ENCODE measurements at places on chromosomes 12 and 14. TPM values are rescaled to one million over a fixed set of nuclear protein-coding genes. Genes with fewer than 3 reads are reported as not detected.

DNA sequence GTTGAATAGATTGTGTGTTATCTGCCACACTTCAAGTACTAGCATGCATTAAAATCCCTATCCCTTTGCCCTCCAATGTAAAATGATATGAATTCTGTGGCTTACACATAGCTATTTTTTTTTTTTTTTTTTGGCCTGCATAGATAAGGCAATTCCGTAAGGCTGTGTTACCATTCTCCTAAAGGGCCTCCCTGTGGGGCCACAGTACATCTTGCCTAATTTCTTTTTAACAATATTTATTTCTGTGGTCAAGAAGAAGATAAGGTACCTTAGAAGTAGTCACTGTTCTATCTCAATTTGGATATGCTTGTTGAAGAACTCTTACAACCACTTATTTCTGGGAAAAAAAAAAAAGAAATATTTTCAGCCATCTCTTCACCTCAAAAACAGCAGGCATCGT lies 19.8 kb downstream of the FLRT2 start:
- H3K4me1 ChIP-seq: no peaks in the 10 kb centered on the region
- no peak overlapping the region for H3K27ac ChIP-seq
- no peak for DNase-seq

DNA sequence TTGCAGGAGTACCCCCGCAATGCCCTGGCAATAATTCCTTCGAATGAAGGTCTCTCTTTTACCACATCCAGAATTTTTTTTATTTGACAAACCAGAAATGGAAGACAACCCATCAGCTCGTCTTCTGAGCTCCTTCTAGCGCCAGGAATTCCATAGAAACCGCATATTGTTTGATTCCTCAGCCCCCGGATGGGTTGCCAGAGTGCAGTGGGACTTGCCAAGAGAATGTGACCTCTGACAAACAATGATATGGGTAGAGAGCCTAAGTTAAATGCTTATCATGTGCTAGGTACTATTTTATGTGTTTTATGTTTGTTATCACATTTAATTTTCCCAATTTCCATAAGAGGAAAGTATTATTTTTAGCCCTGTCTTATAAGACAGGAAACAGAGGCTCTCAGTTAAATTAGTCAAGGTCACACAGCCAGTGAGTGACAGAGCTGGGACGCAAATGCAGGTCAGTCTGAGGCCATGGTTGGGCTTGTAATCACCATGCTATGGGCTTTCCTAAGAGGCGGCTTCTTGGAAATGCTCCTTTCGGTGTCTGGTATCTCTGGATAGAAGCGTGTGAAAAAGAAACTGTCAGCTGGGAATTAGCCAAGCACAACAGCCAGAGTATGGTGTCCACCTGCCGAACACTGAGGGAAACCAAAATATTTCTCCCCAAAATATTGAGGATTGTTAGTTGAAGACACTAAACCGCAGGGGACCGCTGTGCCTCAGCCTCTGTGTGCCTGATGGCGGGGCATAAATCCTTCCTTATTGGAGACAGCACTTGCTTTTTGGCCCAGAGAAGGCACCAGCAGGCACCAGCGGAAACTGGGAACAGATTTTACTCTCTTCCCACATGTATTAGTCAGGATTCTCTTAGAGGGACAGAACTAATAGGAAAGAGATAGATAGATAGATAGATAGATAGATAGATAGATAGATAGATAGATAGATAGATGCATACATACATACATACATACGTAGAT lies 29.4 kb upstream of the ETFBKMT start:
- no peaks in the 10 kb centered on the region for H3K36me3 ChIP-seq
- H3K27me3 ChIP-seq: no peaks in the 10 kb centered on the region
- no peak overlapping the region for H3K27ac ChIP-seq
- H3K4me3 ChIP-seq: no peak overlapping the region
- no peaks in the 10 kb centered on the region for H3K4me1 ChIP-seq

DNA sequence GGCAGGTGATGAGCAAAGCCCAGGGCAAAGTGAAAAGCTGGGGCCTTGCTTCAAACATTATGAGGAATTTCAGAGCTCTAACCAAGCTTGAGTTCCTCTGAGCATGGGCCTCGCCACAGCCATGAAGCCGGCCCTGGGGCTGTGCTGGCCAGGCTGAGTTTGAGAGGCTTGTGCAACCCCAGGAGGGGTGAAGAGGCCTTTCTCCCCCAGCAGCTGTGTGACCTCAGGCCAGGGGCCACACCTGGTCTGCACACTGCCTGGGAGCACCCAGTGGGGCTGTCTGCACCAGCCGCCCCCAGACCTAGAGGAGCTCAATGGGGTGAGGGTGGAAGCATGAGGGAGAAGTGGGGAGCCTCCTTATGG lies 204.9 kb upstream of the C14orf180 start:
- no peak overlapping the region for H3K4me3 ChIP-seq
- no peaks in the 10 kb centered on the region for H3K36me3 ChIP-seq
- no peaks in the 10 kb centered on the region for H3K4me1 ChIP-seq

DNA sequence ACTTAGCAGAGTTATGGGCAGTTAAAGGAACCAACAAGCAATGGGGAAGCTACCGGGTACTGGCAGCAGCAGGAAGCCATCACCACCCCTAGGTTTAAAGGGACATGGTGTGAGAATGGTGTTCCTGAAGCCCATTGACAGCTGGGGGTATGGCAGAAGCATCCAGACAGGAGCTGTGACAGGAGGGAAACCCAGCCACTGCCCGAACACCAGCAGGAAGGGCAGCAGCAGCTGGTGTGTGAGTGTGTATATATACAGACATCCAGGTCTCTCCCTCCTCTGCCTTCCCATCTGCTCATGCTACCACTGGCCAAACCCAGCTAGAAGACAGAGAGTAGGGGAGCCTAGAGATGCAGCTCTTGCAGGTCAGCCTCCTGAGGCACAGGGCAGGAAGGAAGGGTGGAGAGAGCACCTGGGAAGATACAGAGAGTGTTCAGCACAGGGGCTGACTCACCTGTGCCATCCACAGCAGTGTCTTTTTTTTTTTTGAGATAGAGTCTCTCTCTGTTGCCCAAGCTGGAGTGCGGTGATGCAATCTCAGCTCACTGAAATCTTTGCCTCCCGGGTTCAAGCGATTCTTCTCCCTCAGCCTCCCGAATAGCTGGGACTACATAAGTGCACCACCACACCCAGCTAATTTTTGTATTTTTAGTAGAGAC lies 9.2 kb upstream of the ADCK1 start:
- H3K36me3 ChIP-seq: no peaks in the 10 kb centered on the region
- no peak overlapping the region for H3K4me3 ChIP-seq
- peaks cover 15% of the 10 kb centered on the region for H3K4me1 ChIP-seq
- DNase-seq: no peak
- H3K27ac ChIP-seq: no peak overlapping the region

DNA sequence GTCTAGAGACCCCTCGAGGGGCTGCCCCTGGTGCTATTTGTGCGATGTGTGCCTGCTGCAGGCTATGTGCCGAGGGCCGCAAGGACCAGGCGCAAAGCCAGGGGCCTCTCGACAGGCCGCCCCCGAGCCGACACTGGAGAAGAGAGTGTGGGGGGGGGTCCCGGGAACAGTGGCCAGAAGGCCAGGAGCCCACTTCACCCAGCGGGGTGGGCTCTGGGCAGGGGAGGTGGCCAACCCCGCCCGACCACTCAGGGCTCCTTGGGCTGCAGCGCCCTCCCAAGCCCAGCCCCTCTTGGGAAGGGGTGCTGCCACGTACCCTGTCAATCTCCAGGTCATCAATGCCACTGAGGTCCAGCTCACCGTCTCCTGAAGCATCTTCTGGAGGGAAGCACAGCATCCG lies 28.6 kb upstream of the BTBD6 start:
- DNase-seq: no peak
- no peaks in the 10 kb centered on the region for H3K27me3 ChIP-seq
- no peaks in the 10 kb centered on the region for H3K4me1 ChIP-seq
- no peak overlapping the region for H3K27ac ChIP-seq
- no peak overlapping the region for H3K4me3 ChIP-seq

- 0 out of 2 replicates have a peak, but pooled peaks cover 7% of the 10 kb centered on the region for H3K27me3 ChIP-seq
- no peaks in the 10 kb centered on the region for H3K36me3 ChIP-seq
- no peaks in the 10 kb centered on the region for H3K4me1 ChIP-seq
- H3K4me3 ChIP-seq: no peak overlapping the region
- no peak overlapping the region for H3K27ac ChIP-seq
Measured at GRCh38 chr12:103707446-103707845, 120.4 kb downstream of the STAB2 start.

DNA sequence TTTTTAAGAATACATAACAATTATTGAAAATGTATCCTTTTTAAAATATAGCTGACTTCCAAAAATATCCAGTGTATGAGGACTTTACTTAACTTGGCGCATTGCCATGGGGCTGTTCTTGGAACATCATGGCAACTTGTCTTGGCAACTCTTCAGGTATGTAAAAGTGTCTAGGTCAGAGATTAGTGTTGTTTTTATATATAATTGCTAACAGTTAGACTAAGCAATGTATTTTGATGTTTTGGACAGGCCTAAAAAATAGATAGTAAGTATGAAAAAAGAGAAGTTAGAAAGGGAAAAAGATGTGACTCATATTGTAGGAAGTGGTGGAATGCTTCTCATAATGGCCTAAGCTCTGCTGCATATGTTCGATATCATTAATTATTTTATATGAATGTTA lies 70.9 kb downstream of the MON2 start:
- H3K4me1 ChIP-seq: no peaks in the 10 kb centered on the region
- peaks cover 13% of the 10 kb centered on the region for H3K36me3 ChIP-seq
- H3K27ac ChIP-seq: no peak overlapping the region

DNA sequence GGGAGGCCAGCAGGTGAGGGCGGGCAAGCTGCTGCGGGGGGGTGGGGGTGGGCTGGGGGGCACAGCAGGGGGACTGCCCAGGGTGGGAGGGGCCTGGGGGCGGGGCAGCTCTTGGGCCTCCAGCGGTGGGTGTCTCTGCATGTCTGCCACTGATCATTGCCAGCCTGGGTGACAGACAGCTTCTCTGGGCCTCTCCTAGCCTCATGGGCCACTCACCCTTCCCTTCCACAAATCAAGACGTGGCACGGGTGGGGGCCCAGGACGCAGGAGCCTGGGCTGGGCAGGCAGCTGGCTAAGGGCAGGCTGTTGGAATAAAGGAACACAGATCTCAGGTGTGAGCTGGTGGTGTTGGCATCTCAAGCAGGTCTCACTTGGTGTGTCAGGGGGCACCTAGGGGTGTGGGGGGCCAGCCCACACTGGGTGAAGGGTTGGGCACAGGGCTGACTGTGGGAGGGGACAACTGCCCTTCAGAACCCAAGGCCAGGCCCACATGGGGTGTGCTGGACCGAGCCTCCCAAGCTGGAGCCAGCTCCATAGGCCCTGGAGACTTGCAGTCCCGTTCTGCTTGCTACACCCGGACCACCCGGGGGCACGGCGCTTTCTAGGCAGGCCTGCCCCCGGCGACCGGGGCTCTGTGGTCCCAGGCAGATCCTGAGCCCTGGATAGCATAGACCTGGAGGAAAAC lies 3.0 kb downstream of the TEDC1 start:
- no peak overlapping the region for H3K27ac ChIP-seq
- H3K27me3 ChIP-seq: no peaks in the 10 kb centered on the region
- 0 out of 2 replicates have a peak, but pooled peaks cover 3% of the 10 kb centered on the region for H3K36me3 ChIP-seq
- DNase-seq: no peak
- peaks cover 18% of the 10 kb centered on the region for H3K4me1 ChIP-seq

IL23A gene
- 0.59 TPM for total RNA-seq

DHRS2 gene
- 10.0 TPM for total RNA-seq

DNA sequence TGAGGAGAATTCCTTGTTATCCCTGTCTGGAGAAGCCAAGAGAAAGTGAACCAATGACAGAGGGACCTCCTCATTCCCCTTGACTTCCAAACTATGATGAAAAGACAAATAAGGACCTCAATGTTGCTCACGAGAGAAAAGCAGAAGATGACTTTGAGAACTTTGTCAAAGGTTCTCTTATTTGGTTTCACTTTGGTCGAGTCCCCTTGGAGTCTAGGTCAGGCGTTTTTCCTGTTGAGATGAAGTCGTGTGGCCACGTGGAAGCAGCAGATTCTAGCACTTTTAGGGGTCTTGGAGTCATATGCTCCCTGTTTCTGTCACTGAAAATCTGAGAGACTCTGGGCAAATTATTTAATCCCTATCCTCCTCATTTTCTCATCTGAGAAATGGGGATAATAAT lies 33.8 kb upstream of the COL2A1 start:
- H3K36me3 ChIP-seq: no peaks in the 10 kb centered on the region
- H3K27ac ChIP-seq: no peak overlapping the region
- H3K4me3 ChIP-seq: no peak overlapping the region
- no peaks in the 10 kb centered on the region for H3K4me1 ChIP-seq

DNA sequence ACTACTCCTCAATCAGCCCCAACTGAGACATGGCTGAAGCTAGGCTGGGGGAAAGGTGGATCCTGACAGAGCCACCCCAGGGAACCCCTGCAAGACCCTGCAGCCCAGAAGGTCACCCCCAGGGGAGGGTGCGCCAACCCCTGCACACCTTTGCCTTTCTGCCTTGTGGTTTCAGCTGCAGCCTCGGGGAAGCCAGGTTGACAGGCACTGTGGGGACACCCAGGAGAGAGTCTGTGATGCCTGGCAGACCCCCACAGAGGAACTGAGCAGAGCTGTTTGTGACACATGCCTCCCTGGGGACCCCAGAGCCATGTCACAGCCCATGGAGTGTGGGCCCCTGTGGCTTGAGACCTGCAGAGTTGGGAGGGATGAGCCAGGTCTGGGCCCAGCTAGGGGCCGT lies 11.8 kb upstream of the HHIPL1 start:
- no peak overlapping the region for H3K4me3 ChIP-seq
- no peaks in the 10 kb centered on the region for H3K27me3 ChIP-seq
- H3K36me3 ChIP-seq: no peaks in the 10 kb centered on the region
- no peak overlapping the region for H3K27ac ChIP-seq

GRCh38 chr14:71586131-71586897 lies 345.9 kb upstream of the RGS6 start:
- H3K36me3 ChIP-seq: no peaks in the 10 kb centered on the region
- DNase-seq: no peak
- no peaks in the 10 kb centered on the region for H3K27me3 ChIP-seq
- no peaks in the 10 kb centered on the region for H3K4me1 ChIP-seq

DNA sequence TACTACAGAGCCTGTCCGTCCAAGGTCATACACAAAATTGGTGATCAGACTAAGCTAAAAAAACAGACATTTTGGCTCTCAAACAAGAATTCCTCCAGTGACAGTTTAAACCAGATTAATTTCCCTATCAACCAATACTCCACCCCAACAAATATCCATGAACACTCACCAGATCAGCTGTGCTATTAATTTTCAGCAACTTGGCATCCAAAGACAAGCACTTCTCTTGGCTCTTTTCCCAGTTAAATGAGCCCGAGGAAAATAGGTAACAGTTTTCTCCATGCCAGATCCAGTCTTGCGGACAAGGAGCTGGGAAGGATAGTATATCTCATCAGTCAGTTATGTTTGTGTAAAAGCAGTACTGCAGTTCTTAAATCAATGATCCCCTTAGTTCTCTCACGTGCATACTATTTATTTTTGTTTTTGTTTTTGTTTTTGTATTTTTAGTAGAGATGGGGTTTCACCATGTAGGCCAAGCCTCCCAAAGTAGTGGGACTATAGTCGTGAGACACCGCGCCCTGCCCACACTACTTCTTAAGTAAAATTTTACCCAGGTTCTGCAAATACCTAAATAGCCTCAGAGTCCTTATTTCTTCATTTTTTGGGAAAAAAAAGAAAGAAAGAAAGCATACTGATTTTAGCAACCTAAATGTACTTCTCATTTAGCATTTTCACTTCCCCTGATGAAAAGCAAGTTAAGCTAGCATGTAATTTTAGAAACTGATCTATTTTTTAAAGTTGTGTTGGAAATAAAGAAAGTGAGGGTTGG lies 11.1 kb downstream of the OLR1 start:
- H3K4me1 ChIP-seq: no peaks in the 10 kb centered on the region
- no peaks in the 10 kb centered on the region for H3K27me3 ChIP-seq
- H3K27ac ChIP-seq: no peak overlapping the region
- H3K36me3 ChIP-seq: no peaks in the 10 kb centered on the region
- DNase-seq: no peak
